Glutamatergic neuron (in vitro differentiated cells): ENCODE measurements at places on chromosomes 7 and 10. TPM values are rescaled to one million over a fixed set of nuclear protein-coding genes. Genes with fewer than 3 reads are reported as not detected.
A peak's percentile ranks its signal among the peaks of the same experiment; 100 is the strongest.

DNA sequence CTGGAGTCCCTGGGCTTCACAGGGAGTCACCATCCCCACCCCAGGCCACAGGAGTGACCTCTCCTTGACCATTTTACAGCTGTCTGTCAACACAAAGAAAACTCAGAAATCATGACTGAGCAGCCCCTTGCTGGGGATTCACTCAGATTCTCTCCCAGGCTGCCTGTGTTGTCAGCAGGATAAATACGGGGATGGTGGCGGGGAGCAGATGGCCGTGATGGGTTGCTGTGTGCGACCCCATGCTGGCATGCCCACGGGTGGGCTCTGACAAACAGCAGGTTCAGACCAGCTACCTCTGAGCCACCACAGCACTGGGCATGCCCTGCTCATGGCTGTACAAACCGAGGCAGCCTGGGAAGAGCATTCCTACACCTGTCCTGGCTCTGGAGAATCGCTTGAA, 136.1 kb downstream of the SLIT1 start:
- H3K27ac ChIP-seq: no peak overlapping the region
- H3K4me1 ChIP-seq: peaks cover 6% of the 10 kb centered on the region
- peaks cover 8% of the 10 kb centered on the region for H3K36me3 ChIP-seq
- DNase-seq: no peak
- no peak overlapping the region for H3K4me3 ChIP-seq
- peaks cover 2% of the 10 kb centered on the region for H3K27me3 ChIP-seq

DNA sequence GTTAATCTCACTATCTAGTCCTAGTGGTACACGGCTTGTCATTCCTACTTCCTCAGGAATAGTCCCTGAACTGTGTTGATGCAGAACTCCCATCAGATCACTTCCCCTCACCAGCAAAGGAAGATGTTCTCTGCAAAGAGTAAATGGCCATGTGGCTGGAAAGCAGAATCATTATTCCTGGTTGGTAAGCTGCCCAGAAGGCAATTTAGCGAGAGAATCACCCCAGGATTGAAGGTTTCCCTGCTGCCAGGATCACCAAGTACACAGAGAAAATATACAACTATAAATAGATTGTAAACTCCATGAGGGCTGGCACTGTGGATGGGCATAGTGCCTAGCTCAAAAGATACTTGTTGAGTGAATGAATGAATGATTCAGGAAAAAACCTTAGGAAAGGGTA, 115.0 kb downstream of the GFRA1 start:
- peaks cover 9% of the 10 kb centered on the region for H3K36me3 ChIP-seq
- peaks cover 11% of the 10 kb centered on the region for H3K27me3 ChIP-seq
- peaks cover 77% of the 10 kb centered on the region for H3K4me1 ChIP-seq
- DNase-seq: no peak
- H3K4me3 ChIP-seq: peak overlapping the region; percentile 55
- peak overlapping the region; percentile 60 for H3K27ac ChIP-seq

DNA sequence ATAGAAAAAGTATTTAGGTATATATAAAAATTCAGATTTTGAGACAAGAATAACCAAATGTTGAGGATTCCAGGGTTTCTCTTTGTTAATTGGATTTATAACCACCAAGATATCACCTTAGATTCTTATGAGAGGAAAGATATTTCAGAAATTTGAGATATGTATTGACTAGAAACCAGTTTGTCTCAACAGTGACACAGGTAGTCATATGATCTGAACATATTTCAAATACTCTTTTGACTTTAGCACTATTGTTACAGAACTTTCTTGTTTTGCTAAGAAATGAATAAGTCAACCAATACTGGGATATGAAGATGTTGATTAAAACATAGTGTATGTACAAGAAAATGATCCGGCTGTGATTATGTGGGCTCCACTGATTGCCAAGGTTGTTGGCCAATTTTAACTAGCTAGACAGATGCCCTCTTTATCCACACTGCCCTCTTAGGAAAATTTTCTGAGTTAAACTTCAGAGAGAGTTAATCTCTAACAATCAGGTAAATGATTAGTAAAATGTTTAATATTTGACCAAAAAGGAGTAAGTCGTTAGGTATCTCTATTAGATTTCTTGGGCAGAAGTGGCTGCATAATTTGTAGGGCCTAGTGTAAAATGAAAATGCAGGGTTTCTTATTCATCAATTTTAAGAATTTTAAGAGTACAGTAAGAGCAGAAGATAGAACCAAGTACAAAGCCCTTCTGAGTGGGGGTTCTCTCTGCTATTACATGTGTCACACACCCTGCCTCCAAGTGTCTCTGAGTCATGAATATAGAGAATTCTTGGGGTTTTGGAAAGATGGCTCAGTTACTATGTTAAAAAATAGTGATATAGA, 376.0 kb downstream of the TFEC start:
- no peak overlapping the region for H3K4me3 ChIP-seq
- no peaks in the 10 kb centered on the region for H3K36me3 ChIP-seq
- no peak overlapping the region for H3K27ac ChIP-seq

- DNase-seq: no peak
- H3K27me3 ChIP-seq: no peaks in the 10 kb centered on the region
- no peaks in the 10 kb centered on the region for H3K36me3 ChIP-seq
- H3K4me1 ChIP-seq: peaks cover 12% of the 10 kb centered on the region
These were observed 188.2 kb downstream of the SEMA3D start for GRCh38 chr7:84998665-84999064.

DNA sequence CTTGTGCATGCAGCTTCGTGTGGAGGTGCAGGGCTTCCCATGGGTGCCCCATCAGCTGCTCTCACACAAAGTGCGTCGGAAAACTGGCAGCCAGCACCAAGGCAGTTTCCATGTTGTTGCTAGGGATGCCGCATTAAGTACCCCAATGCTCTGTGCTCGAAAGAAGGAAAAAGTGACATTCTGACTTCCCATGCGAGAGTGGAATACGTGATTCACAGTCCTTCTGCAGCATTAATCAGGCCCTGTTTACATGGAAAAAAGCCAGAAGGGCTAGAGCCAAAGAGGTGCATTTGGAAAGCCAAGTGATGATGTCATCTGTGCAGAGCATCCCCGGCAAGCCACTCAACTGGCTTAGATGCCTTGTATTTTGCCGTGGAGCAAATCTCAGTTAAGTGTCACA, 258.3 kb downstream of the GATA3 start:
- no peaks in the 10 kb centered on the region for H3K36me3 ChIP-seq
- no peak overlapping the region for H3K27ac ChIP-seq
- H3K4me1 ChIP-seq: peaks cover 3% of the 10 kb centered on the region
- no peaks in the 10 kb centered on the region for H3K27me3 ChIP-seq

DNA sequence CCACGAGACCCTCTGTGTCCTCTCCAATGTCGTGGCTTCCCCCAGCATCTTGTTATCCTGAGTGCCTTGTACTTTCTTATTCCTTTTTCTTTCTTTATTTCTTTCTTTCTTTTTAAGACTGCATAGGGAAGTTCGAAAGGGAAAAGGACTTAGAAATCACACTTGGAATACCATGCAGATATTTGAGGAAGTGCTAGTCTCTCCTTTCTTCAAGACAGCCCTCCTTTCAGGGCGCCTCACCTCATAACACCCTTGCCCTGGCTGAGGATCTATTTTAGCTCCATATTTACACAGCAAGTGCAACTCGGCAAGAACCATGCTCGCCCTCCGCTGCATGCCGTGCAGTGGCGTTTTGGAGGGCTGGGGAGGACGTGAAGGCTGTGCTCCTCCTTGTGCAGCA, 232.3 kb upstream of the GLI3 start:
- peaks cover 2% of the 10 kb centered on the region for H3K27me3 ChIP-seq
- no peak for DNase-seq
- no peaks in the 10 kb centered on the region for H3K4me1 ChIP-seq
- H3K36me3 ChIP-seq: no peaks in the 10 kb centered on the region
- no peak overlapping the region for H3K4me3 ChIP-seq

GRCh38 chr7:102433219-102434038, at the start of gene ORAI2:
Gene ORAI2, plus strand, starts transcription at chr7:102433575. Its CDS starts 5,382 bp downstream, at chr7:102438957.
- peak within 1 kb of the TSS; percentile 82 for H3K27ac ChIP-seq
- peaks cover 17% of the 10 kb centered on the region for H3K4me1 ChIP-seq
- H3K36me3 ChIP-seq: no peaks in the 10 kb centered on the region
- peaks cover 13% of the 10 kb centered on the region for H3K27me3 ChIP-seq

- no peaks in the 10 kb centered on the region for H3K36me3 ChIP-seq
- DNase-seq: no peak
- H3K4me3 ChIP-seq: no peak overlapping the region
- H3K27me3 ChIP-seq: no peaks in the 10 kb centered on the region
- H3K4me1 ChIP-seq: peaks cover 8% of the 10 kb centered on the region
These were observed 521.6 kb upstream of the SORCS1 start for GRCh38 chr10:107686095-107686494.

- no peaks in the 10 kb centered on the region for H3K27me3 ChIP-seq
- no peaks in the 10 kb centered on the region for H3K36me3 ChIP-seq
- H3K4me1 ChIP-seq: no peaks in the 10 kb centered on the region
- H3K27ac ChIP-seq: no peak overlapping the region
These were observed 37.8 kb downstream of the DKK1 start for GRCh38 chr10:52351914-52352330.

DNA sequence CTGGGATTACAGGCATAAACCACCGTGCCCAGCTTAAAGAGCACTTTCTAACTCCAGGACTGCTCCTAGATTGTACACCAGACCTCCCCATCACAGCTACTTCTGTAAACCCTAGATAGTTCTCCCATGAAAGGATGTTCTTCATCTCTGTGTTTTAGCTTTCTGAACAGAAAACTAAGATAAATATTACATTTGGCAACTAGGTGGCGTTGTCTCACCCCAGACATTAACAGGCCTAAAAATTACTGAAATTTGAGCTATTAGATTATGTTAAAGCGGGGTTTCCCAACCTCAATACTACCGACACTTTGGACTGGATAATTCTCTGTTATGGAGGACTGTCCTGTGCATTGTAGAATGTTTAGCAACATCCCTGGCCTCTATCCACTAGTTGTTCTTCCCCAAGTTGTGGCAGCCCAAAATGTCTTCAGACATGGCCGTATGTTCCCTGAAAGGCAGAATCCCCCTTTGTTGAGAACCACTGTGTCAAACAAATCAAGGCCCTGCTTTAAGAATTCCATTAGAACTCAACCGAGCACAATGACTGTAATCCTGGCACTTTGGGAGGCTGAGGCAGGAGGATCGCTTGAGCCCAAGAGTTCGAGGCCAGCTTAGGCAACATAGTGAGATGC, 19.1 kb downstream of the ATOH7 start:
- no peak overlapping the region for H3K4me3 ChIP-seq
- no peak overlapping the region for H3K27ac ChIP-seq
- H3K4me1 ChIP-seq: no peaks in the 10 kb centered on the region
- no peaks in the 10 kb centered on the region for H3K27me3 ChIP-seq
- no peak for DNase-seq
- H3K36me3 ChIP-seq: no peaks in the 10 kb centered on the region

DNA sequence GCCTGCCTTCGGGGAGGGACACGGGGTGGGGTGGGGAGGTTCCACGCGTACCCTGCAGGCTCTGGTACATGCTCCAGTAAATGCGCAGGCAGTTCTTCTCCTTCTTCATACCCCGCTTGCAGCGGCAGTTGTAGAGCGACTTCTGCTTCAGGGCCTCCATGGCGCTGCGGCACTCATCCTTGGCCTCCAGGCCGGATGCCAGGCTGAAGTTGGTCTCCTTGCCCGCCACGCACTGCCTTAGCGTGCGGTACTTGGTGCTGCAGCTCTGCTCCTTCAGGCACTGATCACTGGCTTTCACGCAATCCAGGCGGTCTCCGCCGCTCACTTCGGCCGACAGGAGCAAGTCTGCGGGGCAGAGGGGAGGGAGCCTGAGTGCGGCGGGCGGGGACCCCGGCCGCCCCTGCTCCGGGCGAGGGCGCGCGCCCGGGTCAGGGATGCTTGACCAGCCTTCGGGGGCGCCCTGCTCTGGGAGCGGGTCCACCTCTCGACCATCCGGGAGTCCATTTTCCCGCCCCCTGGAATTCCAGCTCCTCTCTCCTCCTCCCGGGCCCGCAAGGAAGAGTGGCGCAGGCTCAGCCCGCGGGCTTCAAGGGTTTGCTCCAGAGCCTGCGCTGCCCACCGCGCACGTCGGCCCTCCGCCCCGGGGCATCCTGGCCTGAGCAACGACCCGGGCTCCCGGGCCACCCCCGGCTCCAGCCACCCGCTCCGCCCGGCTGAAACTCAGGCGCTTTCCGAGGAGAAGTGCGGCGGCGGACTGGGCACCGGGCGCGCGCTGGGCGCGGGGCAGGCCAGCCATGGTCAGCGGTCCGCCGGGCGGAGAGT, 2.0 kb downstream of the GFRA1 start:
- H3K4me3 ChIP-seq: peak overlapping the region; percentile 92
- peaks cover 19% of the 10 kb centered on the region for H3K36me3 ChIP-seq
- peak overlapping the region; percentile 77 for H3K27ac ChIP-seq
- peaks cover 35% of the 10 kb centered on the region for H3K4me1 ChIP-seq
- DNase-seq: no peak

DNA sequence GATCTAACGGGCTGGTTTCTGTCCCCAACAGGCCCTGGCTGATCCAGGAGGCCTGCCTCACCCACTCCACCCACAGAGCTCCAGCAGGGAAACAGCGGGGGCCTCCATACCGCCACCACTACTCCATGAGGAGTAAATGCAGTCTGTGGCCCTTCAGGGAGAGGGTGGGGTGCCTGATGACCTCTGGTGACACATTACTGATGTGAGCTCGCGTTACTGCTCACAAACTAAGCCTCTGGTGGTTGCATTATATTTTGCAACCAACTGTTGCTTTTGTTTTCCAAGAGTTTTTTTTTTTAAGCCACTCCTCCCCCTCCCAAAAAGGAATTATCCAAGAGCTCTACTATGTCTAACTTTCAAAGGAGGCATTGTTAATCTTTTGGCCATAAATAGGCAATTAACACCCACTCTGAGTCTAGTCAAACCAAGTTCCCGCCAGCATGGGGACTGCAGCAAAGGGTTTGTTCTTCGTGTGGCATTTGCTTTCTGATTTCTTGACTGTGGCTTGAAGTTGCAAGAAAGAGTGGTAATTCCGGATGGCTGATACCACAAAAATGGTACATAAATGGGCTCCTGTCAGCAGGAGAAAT, 72.6 kb downstream of the FAM53B start:
- H3K27me3 ChIP-seq: peaks cover 11% of the 10 kb centered on the region
- H3K4me1 ChIP-seq: peaks cover 59% of the 10 kb centered on the region
- H3K36me3 ChIP-seq: no peaks in the 10 kb centered on the region
- peak overlapping the region; percentile 49 for H3K4me3 ChIP-seq
- H3K27ac ChIP-seq: peak overlapping the region; percentile 92
- DNase-seq: no peak

- no peak overlapping the region for H3K4me3 ChIP-seq
- H3K27me3 ChIP-seq: peaks cover 4% of the 10 kb centered on the region
- H3K36me3 ChIP-seq: no peaks in the 10 kb centered on the region
These were observed 76.1 kb upstream of the INSIG1 start for GRCh38 chr7:155221547-155221946.

HILPDA gene
- 24.9 TPM for total RNA-seq

GRIFIN gene
- not detected for total RNA-seq

BCAP29 gene
- total RNA-seq: 30.1 TPM

TMEM229A gene
- total RNA-seq: not detected

LCOR gene
- total RNA-seq: 132 TPM
